ENCODE measurements at places on chromosomes 5 and 9.

- no peak for DNase-seq
Measured at GRCh38 chr9:92882276-92882675, 4.4 kb upstream of the ZNF484 start.

- no peak for DNase-seq
Measured at GRCh38 chr9:92767066-92768054, 2.7 kb upstream of the BICD2 start.

DNA sequence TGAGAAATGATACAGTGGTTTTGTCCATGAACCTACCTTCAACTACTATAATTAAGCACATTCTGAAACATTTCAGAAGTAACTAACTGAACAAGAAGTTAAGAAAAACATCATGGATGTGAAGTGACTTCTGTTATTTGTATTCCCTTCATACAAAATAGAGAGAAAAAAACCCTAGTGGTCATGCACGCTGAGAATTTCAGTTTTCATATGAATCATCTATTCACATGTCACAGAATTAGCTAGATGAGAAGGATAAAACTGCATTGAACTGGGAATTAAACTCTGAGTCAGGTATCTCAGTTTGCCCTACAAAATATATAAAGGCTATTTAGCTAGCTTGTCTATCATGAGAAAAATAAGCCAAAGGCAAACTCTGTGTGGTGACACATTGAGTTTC lies 451.8 kb upstream of the FTMT start:
- DNase-seq = no peak

- no peak for DNase-seq
Measured at GRCh38 chr5:119270121-119270565, 85.7 kb upstream of the TNFAIP8 start.

DNA sequence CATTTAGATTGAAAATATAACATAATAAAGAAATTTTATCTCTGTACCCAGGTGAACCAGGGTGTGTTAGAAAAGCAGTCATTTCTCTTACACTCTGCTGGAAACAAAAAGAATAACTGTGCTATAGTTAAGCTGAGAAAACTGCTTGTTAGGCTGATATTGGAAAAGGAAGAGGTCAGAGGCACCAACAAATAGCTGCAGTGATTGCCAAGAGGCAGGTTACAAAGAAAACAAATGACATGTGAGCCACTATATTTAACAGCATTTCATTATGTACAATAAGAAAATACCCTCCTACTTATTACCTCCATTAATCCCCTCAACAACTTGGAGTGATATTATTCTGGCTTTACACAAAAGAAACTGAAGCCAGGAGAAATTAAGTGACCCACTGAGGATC lies 607.9 kb upstream of the TLE4 start:
- DNase-seq = no peak

- no peak for DNase-seq
Measured at GRCh38 chr5:107092695-107093094, 578.0 kb downstream of the EFNA5 start.

Measured in GM18507 (cell line).